Cortex of kidney (tissue), 1 donor: ENCODE measurements at places on chromosomes 5 and 9.

DNA sequence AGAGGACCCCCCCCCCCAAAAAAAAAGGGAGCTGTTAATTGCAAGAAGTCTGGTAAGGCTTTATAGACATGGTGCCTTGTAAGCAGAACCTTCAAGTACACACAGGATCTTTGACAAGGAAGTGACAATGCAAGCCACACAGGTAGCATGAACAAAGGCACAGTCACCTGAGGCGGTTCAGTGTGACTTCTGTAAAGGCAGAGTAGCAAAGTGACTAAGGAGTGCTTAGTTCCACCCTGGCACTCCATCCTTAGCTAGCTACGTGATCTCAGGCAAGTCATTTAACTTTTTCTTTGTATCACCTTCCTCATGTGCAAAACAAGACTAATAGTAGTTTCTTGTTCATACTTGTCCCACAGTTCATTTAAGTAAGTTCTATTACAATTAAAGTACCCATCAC is 282.0 kb downstream of the PRELID2 start:
- DNase-seq = no peak

GRCh38 chr5:27377626-27378025 is 339.2 kb upstream of the CDH9 start:
- DNase-seq = no peak

DNA sequence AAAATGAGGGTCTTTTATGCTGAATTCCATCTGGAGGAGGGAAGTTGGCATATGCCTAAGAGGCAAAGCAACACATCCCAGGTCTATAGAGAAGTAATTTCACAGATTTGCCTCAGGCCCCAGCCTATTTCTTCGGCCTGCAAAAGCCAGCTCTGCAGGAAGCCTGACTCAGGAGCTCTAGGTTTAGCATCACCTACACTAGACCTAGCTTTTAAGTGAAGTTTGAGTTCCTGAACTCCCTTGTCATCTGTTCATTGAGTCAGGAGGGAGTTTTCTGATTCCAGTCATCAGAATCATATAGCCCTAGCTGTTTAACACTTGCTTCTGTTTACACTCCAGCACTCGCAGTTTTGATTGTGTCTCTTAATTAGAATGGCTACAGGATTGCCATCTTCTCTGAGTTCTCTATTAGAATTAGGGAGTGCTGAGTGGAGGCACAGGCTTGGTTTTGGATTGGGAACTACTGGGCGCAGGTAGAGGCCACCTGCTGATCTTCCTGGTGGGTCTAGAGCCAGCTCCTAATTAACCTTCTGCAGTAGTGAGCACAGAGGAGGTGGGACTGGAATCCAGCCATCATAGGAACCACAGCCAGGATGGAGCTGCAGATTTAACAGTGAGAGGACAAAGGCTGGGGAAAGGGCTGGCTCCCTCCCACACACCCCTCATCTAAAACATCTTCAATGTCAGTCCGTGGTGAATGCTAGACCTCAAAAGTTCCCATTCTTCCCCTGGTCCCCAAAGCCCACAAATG is 179.5 kb downstream of the TRIO start:
- DNase-seq = no peak

- no peak for DNase-seq
Measured at GRCh38 chr5:124404796-124405195, 341.6 kb downstream of the ZNF608 start.

- no peak for DNase-seq
Measured at GRCh38 chr9:77582525-77582924, 65.6 kb downstream of the GNA14 start.

DNA sequence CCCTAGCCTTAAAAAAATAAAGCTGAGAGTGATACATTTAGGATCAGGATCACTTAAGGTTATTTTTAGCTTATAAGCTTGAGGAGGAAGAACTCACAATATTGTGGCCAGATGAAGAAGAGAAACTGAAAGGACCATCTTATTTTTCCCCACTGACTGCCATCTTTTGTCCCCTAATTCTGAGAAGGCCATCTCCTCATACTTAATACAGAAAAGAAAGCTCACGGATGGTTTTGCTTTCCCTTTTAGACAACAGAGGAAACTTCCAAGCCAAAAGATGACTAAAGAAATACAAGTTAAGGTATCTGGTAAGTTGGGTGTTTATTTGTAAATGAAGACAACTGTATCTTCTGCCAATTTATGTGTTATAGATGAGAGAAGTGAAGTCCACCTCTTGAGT is 36.4 kb downstream of the ERAP1 start:
- no peak for DNase-seq

- DNase-seq = no peak
Measured at GRCh38 chr5:42507451-42508097, 84.3 kb downstream of the GHR start.

- DNase-seq = no peak
Measured at GRCh38 chr5:158559643-158560042, 540.1 kb downstream of the EBF1 start.

DNA sequence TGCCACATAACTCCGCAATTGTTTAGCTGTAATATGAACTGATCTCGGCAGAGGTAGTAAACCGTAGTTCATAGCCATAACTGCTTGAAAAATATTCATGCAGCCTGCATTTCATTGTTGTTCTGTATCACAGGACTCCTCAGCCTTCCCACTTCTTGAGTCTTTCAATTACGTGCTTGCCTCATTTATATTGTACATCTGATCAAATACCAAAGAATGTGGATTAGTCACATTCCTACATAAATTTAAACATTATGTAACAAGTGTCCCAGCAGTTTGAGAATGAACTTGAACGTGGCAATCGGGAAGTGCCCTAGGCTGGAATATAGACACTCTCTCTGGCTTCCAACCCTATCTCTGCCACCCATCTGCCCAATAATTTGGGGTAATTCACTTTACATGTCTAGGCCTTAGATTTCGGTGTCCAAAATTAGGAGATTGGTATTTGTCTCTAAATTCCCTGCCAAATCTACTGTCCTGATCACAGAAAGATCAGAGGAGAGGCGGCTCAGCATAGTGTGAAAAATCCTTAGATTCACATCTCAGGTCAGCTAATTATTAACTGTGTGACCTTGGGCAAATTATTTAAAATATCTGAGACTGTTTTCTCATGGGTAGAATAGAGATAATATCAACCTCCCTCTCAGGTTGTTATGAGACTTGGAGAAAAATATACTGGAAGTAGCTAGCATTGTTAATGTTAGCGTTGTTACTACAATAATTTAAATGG is 215.1 kb upstream of the RFX3 start:
- no peak for DNase-seq

- DNase-seq = no peak
Measured at GRCh38 chr9:122392714-122393113, 21.9 kb downstream of the PTGS1 start.

DNA sequence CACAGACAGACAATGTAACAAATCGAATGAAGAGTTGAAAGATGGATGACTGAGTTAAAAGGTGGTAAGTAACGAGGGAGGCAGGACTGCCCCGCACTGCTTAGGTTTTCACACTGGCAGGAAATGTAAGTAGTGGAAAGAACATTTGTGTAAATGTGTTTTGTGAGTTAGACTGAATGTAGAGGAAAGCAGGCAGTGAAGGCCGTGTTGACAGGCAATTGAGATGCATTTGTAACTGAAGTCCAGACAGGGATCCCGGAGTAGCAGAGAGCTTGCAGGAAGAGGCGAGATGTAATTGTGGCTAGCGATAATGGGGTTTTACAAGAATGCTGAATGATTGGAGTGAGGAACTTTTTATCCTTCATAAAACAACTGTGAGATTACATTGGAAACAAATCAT is 20.0 kb upstream of the SH3PXD2B start:
- DNase-seq = no peak

- no peak for DNase-seq
Measured at GRCh38 chr5:56575821-56576220, 239.5 kb upstream of the MAP3K1 start.

DNA sequence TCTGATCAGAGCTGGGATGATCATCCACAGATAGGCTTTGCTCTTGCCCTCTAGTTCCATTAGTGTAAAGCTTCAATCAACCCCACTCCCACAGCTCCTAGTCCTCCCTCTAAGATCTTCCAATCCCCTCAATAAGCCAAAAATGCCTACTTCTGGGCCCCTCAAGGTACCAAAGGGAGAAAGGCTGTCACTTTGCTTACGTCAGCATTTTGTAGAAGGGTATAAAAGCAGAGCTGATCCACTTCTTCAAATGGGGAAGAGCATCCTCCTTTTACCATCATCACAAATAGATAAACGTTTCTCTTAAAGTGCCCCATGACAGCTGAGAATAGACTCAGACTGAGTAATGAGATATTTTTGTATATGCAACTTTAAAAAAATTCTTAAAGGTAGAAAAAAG is 13.1 kb upstream of the ADGRV1 start:
- no peak for DNase-seq

GRCh38 chr9:94703488-94704140 is 22.9 kb upstream of the AOPEP start:
- no peak for DNase-seq

GRCh38 chr9:111915425-111915758 is 18.8 kb downstream of the UGCG start:
- no peak for DNase-seq

DNA sequence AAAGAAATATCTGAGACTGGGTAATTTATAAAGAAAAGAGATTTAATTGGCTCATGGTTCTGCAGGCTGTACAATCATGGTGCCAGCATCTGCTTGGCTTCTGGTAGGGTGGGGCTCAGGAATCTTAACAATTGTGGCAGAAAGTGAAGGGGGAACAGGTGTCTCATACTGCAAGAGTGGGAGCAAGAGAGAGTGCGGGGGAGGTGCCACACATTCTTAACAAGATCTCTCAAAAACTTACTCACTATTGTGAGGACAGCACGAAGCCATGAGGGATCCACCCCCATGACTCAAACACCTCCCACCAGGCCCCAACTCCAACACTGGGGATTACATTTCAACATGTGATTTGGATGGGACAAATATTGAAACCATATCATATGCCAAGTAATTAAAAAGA is 70.1 kb upstream of the PANK3 start:
- DNase-seq = no peak

GRCh38 chr9:8879284-8879683 is 1079.7 kb upstream of the DMAC1 start:
- no peak for DNase-seq

DNA sequence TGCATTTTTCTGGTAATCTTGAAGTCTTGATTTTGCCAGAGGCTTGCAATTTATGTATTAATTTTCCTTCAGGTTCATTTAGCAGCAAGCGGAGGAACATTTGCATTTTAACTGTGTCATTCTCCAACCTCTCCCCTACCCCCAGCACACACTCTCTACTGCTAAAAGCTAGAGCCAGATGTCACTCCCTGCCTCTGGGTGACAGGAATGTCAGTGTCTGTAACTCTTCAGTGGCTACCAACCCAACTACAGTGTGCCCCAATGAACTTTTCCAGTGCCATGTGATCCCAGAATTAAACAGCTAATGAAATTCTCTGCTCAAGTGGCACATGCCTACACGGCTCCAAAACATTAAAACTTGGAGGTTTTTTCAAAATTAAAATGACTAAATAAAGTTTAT is 260.3 kb downstream of the GOLPH3 start:
- DNase-seq = no peak

DNA sequence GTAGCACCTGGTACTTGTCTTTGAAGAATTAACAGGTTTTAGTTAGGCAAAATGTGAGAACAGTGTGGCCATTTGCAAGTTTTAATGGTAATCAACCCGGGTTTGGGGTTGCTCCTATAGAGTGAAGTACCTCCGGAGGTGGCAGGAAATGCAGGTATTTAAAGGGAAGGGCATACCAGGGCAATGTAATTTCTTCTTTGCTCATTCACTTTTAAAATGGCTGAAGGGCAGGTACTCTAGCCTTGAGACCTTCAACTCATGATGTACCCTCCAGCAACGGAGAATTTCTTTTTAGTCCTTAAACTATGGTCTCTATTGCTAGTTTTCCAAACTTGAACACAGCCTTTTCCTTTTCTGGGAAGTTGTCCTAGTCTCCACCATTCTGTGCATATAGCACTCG is 1.3 kb upstream of the HSPA4 start:
- no peak for DNase-seq

DNA sequence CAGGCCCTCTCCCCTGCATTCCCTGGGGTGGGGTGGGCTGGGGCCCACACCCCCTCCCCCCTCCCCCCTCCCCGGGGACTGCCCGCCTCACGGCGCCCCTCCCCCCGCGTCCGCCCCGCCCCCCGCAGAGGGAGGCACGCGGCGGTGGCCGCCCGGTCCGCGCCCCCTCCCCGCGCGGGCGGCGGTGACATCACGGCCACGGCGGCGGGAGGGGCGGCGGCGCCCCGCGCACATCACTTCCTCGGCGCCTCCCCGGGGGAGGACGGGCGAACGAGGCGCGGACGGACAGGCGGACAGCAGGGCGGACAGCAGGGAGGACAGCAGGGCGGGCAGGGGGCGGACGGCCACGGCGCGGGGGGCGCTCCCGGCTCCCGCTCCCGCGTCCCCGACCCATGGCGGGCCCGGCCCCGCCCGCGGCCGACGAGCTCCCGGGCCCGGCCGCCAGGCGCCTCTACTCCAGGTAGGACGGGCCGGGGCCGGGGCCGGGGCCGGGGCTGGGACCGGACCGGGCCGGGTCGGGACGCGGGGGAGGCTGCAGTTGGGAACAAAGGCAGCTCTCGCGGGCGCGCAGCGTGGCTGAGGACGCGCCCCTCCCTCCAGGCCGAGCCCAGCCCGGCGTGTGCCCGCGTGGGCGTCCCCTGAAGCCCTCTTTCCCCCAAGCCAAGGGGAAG is at the start of gene GPSM1:
Gene GPSM1, plus strand, starts transcription at position 236 of the 671 bp plus-strand sequence. Its CDS starts 157 bp downstream, at position 393.
- DNase-seq = no peak

- no peak for DNase-seq
Measured at GRCh38 chr5:153367466-153367865, 123.0 kb upstream of the GRIA1 start.

DNA sequence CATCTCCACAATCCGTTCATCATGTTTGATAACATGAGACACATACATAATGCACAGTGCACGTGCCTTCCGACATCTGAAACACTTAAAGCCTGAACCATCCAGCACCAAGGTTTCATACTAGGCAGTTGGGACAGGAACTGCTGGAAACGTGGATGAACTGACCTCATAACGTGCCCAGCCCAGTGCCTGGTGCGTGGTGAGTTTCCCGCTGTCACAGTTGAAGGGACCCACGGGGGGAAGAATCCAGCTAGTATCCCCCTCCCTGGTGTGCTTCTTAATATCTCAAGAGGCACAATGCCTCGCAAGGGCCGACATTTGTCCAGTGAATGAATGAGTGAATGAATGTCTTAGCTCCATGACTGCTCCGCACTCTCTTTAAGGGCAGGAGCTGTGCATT is 23.2 kb downstream of the BARX1 start:
- no peak for DNase-seq

- DNase-seq = no peak
Measured at GRCh38 chr9:98306384-98307145, 51.1 kb upstream of the TBC1D2 start.

- DNase-seq = no peak
Measured at GRCh38 chr5:75690669-75691068, 26.6 kb downstream of the POC5 start.

DNA sequence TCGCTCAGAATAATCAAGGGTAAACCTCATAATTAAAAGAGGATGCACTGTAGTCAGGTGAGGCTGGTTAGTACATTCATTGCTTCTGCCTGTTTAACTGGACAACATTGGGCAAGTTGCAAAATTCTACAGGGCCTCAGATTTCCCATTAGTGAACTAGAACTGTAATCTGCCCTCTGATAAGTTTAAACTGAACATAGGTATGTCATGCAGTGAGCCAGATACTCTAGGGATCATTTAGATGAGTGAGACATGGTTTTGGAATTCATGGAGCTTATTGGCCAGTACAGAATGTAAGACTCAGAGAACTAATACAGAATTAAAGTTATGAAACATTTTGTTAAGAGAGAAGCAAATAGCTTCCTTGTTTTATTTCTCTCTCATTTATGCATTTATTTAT is 35.9 kb downstream of the RNF44 start:
- no peak for DNase-seq
